NCI-H2107 (cell line): ENCODE measurements at places on chromosomes 6 and 20.
A peak's percentile ranks its signal among the peaks of the same experiment; 100 is the strongest.

- DNase-seq: no peak
Measured at GRCh38 chr6:77010931-77011542, 452.3 kb downstream of the HTR1B start.

GRCh38 chr6:86789779-86790411 is 147.4 kb upstream of the HTR1E start:
- no peak for DNase-seq

GRCh38 chr6:89689732-89690131 is 51.2 kb upstream of the LYRM2 start:
- peak; percentile 36 for DNase-seq

- no peak for DNase-seq
Measured at GRCh38 chr6:3916211-3916610, 67.0 kb downstream of the FAM50B start.

GRCh38 chr6:144549837-144550747 is 265.0 kb downstream of the UTRN start:
- DNase-seq: no peak
